Stimulated activated CD8-positive, alpha-beta memory T cell treated with anti-CD3 and anti-CD28 coated beads, Interleukin-2, amount 100 ng/mL, for 48 hours (primary cell): ENCODE measurements at places on chromosomes 6 and 20.

DNA sequence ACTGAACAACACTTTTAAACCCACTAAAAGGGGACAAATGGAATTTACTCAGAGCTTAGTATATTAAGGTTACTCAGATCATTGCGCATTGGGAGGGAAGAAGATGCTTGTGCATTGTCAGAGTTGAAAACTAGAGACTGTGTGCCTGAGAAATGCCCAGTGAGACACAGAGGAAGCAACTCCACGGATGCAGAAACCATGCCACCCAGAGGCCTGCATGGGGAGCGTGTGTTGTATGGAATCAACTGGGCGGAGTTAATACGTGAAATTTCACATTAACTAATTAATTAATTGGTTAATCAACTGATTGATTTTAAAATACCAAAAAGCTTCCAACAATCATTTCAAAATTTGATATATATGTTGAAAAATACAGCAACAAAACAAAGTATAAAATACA, 391.6 kb downstream of the PLCB1 start:
- DNase-seq = no peak

DNA sequence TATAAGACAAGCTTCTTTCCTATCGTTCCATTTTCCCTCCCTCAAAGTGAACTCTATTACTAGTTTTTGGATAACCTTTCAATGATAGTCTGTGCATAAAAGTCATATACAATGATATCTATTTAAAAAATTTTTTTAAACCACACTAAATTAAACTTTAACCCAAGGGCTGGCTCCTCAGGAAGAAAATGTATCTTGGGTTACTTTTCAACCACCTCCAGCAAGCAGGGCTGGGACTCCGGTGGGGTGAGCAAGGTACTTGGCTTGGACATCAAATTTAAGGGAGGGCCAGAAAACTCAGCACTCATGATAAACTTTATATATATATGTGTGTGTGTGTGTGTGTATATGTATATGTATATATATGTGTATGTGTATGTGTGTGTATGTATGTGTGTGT, 13.9 kb upstream of the PPP1R3G start:
- no peak for DNase-seq

DNA sequence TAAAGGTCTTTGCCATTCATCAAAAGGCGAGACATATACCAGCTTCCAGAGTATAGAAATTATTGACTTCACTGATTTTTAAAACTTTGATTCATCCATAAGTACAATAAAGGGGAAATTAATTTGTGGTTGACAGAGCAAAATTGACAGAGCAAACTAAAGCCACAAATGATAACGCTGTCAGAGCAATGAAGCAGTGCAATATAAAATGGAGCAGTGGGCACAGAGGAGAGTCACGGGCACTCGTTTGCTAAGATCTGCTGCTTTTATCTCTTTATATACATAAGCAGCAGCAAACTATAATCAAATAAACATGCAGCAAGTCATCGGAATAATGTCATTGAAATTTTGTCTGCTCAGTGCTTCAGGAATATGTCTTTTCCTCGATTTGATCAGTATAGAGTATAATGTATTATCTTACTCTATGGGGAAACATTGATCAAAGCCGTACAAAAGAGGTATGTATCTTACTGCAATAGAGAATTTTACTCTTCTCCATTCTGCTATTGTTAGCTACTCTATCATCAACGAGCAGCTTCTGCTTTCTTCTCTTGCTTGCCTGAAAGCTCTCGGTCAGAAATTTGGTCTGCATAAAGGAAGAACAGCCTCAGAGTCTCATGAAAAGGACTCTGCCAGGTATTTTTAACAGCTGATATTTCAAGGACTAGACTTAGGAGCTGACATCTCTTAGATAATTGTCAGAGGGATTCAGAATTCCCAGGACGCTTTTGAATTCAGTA, 546.0 kb upstream of the ARID1B start:
- no peak for DNase-seq

DNA sequence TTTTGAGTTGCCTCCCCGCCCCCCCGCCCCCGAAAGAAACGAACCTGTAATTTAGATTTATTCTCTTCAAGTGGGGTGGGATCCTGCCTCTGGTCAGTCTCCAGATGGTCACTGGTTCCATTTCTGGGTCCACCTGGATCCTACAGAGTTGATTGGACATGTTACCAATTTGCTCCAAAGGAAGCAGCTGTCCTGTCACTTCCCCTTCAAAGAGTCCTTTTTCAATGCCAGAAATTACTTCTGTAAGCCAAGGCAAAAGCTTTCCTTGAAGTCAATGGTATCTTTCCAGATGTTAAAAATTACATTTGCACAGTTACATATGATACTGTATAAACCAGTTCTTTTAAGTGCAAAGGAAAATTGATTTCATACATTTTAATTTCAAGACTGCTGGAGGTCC, 12.0 kb upstream of the ANKRD60 start:
- no peak for DNase-seq

GRCh38 chr6:6505111-6505510, 83.4 kb upstream of the LY86 start:
- no peak for DNase-seq

- no peak for DNase-seq
These were observed 210.5 kb downstream of the MOXD1 start for GRCh38 chr6:132190815-132191175.

DNA sequence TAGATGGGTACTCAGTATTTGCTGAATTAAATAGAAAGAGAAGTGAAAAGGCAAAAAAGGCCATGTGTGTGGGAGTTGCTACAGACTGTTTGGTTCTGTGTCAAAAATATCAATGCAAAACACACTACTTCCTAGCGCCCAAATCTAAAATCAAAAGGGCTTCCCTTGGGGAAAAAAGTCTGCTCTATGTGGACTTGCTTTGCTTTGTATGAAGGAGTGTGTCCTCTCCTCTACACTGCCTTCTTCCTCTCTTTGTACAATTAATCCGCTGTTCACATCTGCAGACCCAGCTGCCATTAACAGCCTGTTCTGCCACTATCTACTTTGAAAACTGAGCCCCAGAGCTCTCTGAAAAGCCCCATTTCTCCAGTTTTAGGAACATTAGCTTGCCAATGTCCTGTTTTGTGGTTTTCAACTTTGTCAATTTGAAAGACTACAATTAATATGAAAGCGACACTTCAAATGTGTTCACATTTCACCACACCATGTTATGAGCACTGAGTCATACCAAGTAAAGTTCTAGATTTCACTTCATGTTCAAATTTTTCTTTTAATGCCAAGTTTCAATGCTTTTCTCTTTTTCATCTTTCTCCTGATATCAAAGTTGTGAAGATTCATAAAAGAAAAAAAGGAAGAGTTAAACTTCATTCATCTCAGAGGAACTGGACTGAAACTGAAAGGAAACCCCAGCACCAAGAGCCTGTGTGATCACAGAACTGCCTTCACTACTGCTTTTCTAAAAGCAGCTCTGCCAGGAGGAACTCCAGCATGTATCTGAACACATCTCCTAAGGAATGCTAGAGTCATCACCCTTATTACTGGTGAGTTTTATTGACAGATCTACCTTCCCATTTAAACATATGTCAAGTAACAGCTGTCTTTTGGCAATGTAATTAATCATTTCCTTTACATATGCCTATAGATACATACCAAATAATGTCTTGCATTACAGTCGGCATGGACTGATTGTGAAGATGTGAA, 102.6 kb downstream of the KIF13A start:
- DNase-seq = no peak

DNA sequence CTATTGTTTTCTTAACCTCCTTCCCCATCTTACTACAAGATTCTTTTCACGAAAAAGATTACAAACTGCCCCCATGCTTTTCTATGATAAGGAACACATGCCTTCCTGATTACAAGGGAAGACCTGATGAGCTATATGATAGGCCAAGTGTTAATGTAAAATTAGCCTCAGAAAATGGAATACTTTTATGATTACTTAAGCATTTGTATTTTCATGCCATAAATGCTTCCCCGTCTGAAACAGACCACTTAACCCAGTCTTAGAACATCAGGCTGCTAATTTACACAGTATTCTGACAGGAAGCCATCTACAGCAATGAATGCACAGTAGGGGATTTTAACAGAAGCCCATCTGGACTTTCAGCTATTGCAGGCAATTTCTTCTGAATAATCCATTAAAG, 274.9 kb downstream of the HAO1 start:
- DNase-seq = no peak

- DNase-seq = no peak
These were observed 11.0 kb upstream of the HDGFL1 start for GRCh38 chr6:22558288-22558882.

GRCh38 chr6:168441434-168442391, 729 bp downstream of the SMOC2 start:
- DNase-seq = no peak

GRCh38 chr20:46804126-46804525, 90.5 kb upstream of the EYA2 start:
- no peak for DNase-seq

DNA sequence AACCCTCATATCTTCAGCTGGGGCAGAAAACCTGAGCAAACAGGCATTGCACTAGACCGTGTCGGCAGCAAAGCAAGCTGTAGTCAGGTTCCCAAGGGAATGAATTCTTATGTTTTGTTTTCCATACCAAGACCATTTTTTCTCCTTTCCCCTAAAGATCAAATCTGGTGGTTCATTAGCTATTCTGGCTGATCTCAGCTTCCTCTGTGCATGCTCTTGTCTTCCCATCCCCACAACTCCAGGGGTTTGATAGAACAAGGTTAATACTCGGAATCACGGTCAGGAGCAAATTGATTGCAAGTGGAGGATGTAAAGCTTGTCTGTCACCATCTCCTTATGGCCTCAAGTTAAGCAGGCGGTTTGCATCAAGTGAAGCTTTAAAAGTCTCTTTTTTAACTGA, 778.8 kb downstream of the KIF16B start:
- no peak for DNase-seq

DNA sequence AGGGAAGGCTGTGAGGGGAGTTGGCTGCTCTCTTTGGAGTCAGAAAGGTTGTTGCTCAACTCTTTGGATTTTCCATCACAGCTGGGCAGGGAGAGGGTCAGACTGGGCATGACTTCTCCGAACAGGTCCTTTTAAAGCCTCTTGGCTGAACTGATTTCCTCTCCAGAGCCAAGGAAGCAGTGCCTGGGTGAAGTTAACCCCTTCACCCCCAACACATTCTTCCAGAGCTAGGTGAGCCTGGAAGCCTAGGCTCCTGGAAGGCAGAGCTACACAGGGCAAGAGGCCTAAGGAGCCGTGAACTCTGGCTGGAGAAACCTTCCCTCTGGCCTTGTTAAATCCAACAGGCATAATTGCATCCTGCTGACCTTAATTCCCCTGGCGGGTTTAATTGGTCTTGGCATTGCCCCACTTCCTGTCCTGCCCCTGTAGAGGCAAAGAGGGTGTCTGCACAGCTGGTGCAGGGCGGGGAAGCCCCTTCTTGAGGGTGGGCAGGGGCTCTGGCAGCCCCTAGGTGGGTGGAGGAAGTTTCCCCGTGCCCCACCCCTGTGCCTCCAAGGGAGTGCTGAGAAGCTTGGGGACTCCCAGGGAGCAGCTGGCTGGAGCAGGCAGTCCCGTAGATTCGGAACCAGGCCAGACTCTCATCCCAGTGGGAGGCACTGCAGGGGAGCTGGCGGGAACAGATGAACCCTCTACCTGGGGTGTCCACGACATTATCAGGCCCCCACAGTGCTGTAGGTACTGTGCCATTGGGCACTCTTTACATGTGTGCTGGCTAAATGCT, 3.6 kb upstream of the MYLK2 start:
- no peak for DNase-seq

GRCh38 chr6:158607411-158608170, 37.0 kb downstream of the DYNLT1 start:
- no peak for DNase-seq

DNA sequence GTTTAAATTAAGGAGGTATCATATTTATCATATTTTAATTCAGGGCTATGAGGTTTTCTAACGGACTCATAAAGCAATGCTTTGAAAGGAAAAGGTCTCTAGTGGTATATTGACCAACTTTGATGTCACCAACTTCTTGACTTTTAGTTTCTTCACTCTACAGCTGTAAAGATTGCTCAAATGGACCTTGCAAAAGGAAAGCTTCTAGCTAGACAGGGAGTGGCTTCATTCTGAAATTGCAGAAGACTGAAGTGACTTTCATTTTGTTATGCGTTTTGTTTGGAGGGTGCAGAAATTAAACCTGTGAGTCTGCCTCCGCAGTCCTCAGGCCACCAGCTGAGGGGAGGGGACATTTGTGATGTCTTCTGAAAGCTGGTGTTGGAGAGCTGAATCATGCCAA, 95.7 kb downstream of the SLC24A3 start:
- no peak for DNase-seq

DNA sequence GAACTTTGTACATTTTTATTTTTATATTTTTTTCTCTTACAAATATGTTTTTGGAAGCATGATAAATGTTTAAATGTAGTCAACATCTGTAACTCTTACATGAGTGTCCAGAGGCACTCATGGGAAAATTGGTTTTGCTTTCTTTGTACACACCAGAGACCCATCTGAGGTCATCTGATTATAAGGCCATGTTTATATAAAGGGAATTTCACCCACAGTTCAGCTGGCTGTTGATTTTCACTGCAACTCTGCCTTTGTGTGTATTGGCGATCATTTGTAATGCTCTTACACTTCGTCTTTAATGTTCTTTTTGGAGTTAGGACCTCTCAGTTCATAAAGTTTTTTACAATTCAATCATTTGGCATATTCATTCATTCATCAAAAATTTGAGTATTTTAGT, 28.1 kb downstream of the RIOK1 start:
- DNase-seq = no peak

DNA sequence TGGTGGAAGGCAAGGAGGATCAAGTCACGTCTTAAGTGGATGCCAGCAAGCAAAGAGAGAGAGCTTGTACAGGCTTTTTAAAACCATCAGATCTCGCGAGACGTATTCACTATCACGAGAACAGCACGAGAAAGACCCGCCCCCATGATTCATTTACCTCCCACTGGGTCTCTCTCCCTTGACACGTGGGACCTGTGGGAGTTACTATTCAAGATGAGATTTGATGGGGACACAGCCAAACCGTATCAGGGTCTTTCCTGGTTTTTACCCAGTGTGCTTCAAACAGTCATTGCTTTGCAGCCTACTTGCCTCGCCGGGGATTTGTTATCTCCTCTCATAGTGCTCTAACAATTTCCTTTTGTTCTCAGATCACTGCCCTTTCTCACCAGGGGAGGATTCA, 108.2 kb downstream of the UST start:
- DNase-seq = no peak

GRCh38 chr6:150212778-150213177, 69.9 kb downstream of the PPP1R14C start:
- no peak for DNase-seq

DNA sequence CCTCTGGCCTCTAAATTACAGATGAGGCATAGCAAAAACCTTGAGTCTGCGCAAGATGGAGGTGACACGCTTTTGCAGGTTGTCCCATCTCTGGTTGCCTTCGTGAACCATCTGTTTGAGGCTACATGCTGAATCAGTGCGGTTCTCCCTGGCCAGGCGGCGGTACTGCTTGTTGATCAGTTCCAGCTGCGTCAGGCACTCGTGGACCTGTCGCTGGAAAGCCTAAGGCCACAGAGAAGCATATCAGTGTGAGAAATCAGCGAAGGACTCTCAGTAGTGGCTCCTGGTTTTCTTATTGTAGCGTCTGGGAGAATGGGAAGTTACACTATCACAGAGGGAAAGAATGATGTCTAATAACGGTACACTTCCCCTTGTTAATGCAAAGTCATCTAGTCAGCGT, 344.4 kb downstream of the ESR1 start:
- DNase-seq = no peak
